Mesothelial cell of epicardium (in vitro differentiated cells): ENCODE measurements at places on chromosomes 3 and 15. TPM values are rescaled to one million over a fixed set of nuclear protein-coding genes. Genes with fewer than 3 reads are reported as not detected.
A peak's percentile ranks its signal among the peaks of the same experiment; 100 is the strongest.

The TGM4 gene
- 0.09 TPM in 1 of 3 replicates, not detected in the others for total RNA-seq

The ADGRG7 gene
- total RNA-seq = not detected in 3 replicates

The ALPK3 gene
- 29.7 to 31.3 TPM (median 30.5 TPM) in 3 replicates for total RNA-seq

The P3H2 gene
- 14.8 to 17.2 TPM (median 15.8 TPM) in 3 replicates for total RNA-seq

The TTC21A gene
- total RNA-seq = 10.2 to 12.7 TPM (median 12.3 TPM) in 3 replicates

- peaks cover 34% of the 10 kb centered on the region for H3K36me3 ChIP-seq
- no peak overlapping the region for H3K27ac ChIP-seq
- DNase-seq = no peak
- no peak overlapping the region for H3K4me3 ChIP-seq
- H3K4me1 ChIP-seq = no peaks in the 10 kb centered on the region
These were observed 20.3 kb downstream of the C3orf33 start for GRCh38 chr3:155785662-155786295.

- H3K27ac ChIP-seq = no peak overlapping the region
- DNase-seq = no peak
- no peaks in the 10 kb centered on the region for H3K36me3 ChIP-seq
- no peaks in the 10 kb centered on the region for H3K27me3 ChIP-seq
These were observed 634.8 kb downstream of the MECOM start for GRCh38 chr3:169028716-169029115.

DNA sequence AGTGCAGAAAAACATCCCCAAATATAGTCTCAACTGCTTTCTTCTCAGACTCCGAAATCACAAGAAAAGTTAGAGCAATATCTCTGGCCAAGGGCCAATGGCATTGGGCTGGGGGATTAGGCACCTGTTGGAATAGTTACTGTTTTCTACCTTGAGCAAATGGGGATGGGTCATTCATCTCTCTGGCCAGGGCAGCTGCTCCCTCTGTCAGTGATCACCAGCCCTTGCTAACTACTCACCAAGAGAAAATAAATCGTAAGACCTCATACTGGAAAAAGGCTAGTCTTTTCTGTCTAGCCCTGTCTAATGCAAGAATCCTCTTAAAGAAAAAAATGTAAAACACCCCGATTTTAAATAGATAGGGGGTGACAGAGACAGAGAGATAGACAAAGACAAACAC lies 10.9 kb downstream of the CERS3 start:
- H3K4me1 ChIP-seq = no peaks in the 10 kb centered on the region
- no peak for DNase-seq
- no peak overlapping the region for H3K27ac ChIP-seq
- H3K36me3 ChIP-seq = no peaks in the 10 kb centered on the region
- H3K27me3 ChIP-seq = peaks cover 12% of the 10 kb centered on the region

GRCh38 chr3:191566469-191566868 lies 105.5 kb downstream of the PYDC2 start:
- H3K36me3 ChIP-seq = no peaks in the 10 kb centered on the region
- H3K4me3 ChIP-seq = no peak overlapping the region
- peaks cover 7% of the 10 kb centered on the region for H3K4me1 ChIP-seq
- no peak for DNase-seq

DNA sequence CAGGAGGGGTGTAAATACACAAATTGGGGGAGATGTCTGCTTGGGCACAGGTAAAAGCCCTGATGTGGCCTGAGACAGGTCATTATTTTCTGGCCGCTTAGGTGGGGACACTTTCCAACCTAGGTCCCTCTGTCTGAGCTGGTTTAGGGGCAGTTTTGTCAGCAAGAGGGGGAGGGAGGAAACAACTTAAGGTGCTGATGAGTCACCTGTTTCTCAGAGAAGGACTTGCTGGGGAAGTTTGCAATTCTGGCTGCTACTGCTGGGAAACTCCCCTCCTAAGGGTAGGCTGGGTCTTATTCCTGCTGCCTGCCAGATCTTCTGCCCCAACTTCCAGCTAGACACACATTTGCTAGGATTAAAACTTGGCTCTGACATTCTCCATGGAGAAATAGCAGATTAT lies 4.8 kb upstream of the RHOV start:
- H3K36me3 ChIP-seq = no peaks in the 10 kb centered on the region
- H3K4me1 ChIP-seq = peaks cover 3% of the 10 kb centered on the region
- peaks cover 3% of the 10 kb centered on the region for H3K27me3 ChIP-seq

DNA sequence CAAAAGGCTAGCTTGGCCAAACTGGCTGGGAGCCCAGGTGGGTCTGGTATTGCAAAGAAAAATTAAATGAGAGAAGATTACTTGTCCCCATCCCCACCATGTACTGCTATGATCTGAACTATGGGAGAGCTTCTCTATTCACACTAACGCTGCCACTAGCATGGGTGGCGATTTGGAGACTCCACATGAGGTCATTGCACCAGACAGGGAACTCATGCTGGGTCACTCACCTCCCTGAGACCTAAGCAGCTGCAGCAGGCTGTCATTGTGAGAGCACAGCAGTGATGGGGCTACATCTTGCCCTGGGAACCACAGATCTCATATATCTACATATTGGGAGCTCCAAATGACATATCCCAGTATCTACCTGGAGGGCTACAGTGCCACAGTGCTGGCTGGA lies 36.3 kb upstream of the NECTIN3 start:
- H3K27me3 ChIP-seq = no peaks in the 10 kb centered on the region
- no peak overlapping the region for H3K4me3 ChIP-seq
- no peaks in the 10 kb centered on the region for H3K4me1 ChIP-seq

- H3K27ac ChIP-seq = no peak overlapping the region
- peaks cover 30% of the 10 kb centered on the region for H3K4me1 ChIP-seq
- no peak overlapping the region for H3K4me3 ChIP-seq
- no peaks in the 10 kb centered on the region for H3K27me3 ChIP-seq
- H3K36me3 ChIP-seq = no peaks in the 10 kb centered on the region
These were observed 27.7 kb downstream of the CCDC13 start for GRCh38 chr3:42745291-42745745.

DNA sequence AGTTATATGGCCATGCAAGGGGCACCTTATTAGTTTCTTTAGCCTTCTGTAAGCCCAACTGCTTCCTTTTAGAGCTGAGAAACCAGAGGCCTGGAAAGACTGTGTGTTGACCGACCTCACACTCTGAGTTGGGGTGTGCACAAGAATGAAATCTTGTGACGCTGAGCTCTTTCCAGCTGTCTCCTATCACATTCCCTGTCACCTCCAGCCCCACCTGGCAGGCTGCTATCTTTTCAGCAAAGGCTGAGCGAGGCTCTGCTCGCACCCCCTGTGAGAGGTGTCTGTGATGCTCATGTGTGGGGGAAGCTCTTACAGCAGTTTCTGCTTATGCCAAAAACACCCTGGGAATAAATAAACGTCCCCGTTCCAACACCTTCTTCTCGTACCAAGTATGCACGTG lies 27.0 kb upstream of the LPP start:
- H3K27ac ChIP-seq = no peak overlapping the region
- H3K27me3 ChIP-seq = peaks cover 9% of the 10 kb centered on the region
- no peaks in the 10 kb centered on the region for H3K36me3 ChIP-seq
- DNase-seq = no peak
- H3K4me3 ChIP-seq = no peak overlapping the region
- H3K4me1 ChIP-seq = peaks cover 5% of the 10 kb centered on the region

GRCh38 chr3:100002599-100003350 lies 111.5 kb downstream of the FILIP1L start:
- H3K27ac ChIP-seq = peak overlapping the region; percentile 83
- H3K4me3 ChIP-seq = no peak overlapping the region

GRCh38 chr15:26374806-26375205 lies 398.1 kb downstream of the GABRB3 start:
- no peaks in the 10 kb centered on the region for H3K4me1 ChIP-seq
- DNase-seq = no peak
- H3K27me3 ChIP-seq = peaks cover 9% of the 10 kb centered on the region

DNA sequence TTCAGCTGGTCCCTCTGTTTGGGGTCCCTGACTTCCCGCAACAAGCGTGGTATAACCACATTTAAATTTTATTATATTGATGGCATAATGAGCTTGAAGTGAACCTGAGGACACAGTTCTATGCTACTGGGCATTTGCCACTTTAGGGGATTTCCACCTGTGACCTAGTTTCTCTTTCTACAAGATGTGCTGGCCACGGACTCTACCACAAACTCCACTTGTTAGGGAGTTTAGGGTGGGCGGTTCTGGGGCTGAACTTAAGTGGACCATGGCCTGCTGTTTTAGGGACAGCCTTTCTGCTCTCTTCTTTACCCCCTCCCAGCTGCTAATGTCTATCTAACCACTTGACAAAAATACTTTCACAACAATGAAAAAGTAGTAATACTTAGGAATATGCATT lies 1199.1 kb downstream of the SI start:
- H3K27me3 ChIP-seq = no peaks in the 10 kb centered on the region
- no peaks in the 10 kb centered on the region for H3K4me1 ChIP-seq
- peaks cover 10% of the 10 kb centered on the region for H3K36me3 ChIP-seq

DNA sequence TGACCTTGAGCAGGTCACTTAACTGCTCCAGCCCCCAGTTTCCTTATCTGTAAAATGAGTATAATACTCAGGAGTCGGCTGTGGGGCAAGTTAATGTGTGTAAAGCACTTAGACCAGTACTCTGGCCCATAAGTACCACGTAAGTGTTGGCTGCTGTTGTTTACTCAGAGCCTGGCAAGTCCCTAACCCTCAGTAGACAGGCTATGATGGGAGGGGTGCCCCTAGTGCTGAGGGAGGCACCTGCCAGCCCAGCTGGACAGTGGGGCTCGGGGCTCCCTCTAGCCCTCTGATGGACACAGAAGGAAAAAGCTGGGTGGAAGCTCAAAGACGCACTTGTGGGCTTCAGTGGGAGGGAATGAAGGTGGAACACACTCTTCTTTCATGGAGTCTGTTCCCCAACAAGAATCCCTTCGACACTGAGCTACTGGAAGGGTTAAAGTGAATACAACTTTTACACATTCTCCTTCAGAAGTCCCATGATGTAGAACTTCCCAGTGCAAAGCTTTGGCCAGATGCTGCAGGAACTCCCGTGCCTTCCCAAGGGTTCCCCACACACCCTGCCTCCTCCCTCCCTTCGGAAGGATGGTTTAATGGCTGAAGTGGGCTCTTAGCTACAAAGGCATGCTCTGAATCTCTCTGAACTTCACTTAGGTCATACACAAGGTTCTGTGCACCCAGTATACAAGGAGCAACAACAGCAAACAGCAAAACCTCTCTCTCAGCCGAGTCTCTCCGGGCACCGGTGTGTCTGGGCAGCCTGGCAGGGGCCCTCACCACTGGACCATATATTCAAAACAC lies 25.4 kb downstream of the TMEM44 start:
- H3K4me1 ChIP-seq = peaks cover 4% of the 10 kb centered on the region
- no peak for DNase-seq
- no peaks in the 10 kb centered on the region for H3K27me3 ChIP-seq

- H3K27ac ChIP-seq = no peak overlapping the region
- H3K4me3 ChIP-seq = no peak overlapping the region
- no peaks in the 10 kb centered on the region for H3K4me1 ChIP-seq
- no peaks in the 10 kb centered on the region for H3K27me3 ChIP-seq
- DNase-seq = no peak
These were observed 50.2 kb downstream of the ATP11B start for GRCh38 chr3:182843478-182843877.
